Large intestine (tissue), 12 donors: ENCODE measurements at places on chromosomes 3 and 15. TPM values are rescaled to one million over a fixed set of nuclear protein-coding genes. Genes with fewer than 3 reads are reported as not detected.

GOLGA6B gene
- polyA plus RNA-seq = 0.07 TPM

DNA sequence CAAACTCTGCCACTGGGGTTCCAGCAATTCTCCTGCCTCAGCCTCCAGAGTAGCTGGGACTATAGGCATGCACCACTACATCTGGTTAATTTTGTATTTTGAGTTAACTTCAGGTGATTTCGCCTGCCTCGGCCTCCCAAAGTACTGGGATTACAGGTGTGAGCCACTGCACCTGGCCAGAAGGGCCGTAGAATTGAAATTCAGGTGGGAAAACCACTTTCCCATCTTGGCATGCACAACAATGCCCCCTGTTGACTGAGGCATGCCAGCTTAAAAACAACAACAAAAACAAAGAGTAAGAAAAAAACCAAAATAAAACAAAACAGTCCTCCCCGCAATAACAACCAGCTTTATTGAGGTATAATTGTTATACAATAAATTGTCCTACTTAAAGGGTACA is 32.6 kb upstream of the RAB11A start:
- no peak overlapping the region for H3K4me3 ChIP-seq
- H3K27ac ChIP-seq = no peak overlapping the region
- peaks cover 25% of the 10 kb centered on the region for H3K4me1 ChIP-seq
- DNase-seq = no peak
- no peaks in the 10 kb centered on the region for H3K27me3 ChIP-seq

DNA sequence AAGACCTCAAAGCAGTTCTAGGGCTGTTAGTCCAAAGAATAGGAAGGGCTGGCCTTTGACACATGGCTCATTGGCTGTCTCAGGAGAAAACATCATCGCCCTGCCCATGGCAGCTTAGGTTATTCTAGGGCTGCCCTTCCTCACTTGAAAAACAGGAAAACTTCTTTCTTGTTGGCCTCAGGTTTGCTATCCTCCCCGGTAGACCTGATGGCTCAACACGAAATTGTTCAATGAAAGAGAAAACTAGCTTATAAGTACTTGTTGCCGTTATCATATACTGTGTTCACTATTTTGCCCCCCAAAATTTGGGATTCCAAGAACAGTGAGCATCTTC is 602 bp upstream of the SLTM start:
- peak overlapping the region; percentile 89 for H3K27ac ChIP-seq
- no peak for DNase-seq
- peaks cover 11% of the 10 kb centered on the region for H3K4me1 ChIP-seq
- peaks cover 5% of the 10 kb centered on the region for H3K36me3 ChIP-seq

GRCh38 chr3:26484140-26484539 is 138.4 kb upstream of the LRRC3B start:
- H3K4me1 ChIP-seq = no peaks in the 10 kb centered on the region
- no peak overlapping the region for H3K27ac ChIP-seq
- no peak overlapping the region for H3K4me3 ChIP-seq
- no peak for DNase-seq
- no peaks in the 10 kb centered on the region for H3K27me3 ChIP-seq
- H3K36me3 ChIP-seq = no peaks in the 10 kb centered on the region

- H3K27me3 ChIP-seq = no peaks in the 10 kb centered on the region
- no peak for DNase-seq
- H3K36me3 ChIP-seq = no peaks in the 10 kb centered on the region
- H3K27ac ChIP-seq = no peak overlapping the region
Observed at GRCh38 chr3:112357930-112358780, 25.2 kb downstream of the CD200 start.

DNA sequence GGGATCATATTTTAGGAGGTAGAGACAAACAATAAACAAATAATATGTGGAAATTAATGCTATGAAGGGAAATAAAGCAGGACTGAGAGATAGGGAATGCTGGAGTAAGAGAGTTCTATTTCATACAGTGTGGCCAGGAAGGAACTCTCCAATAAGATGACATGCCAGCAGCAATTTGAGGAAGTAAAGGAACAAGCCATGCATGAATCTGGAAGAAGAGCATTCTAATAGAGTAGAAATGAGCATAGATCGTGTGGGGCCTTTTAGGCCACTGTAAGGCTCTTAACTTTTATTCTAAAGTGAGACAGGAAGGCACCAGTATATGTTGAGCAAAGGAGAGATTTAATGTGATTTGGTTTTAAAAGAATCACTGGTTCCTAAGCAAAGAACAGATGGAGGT is 126.3 kb downstream of the DMXL2 start:
- no peak overlapping the region for H3K27ac ChIP-seq
- DNase-seq = no peak
- H3K27me3 ChIP-seq = no peaks in the 10 kb centered on the region
- H3K4me1 ChIP-seq = no peaks in the 10 kb centered on the region
- no peak overlapping the region for H3K4me3 ChIP-seq
- peaks cover 16% of the 10 kb centered on the region for H3K36me3 ChIP-seq

ERICH6 gene
- 0.09 TPM for polyA plus RNA-seq

ZMYND10 gene
- 0.99 TPM for polyA plus RNA-seq

GRCh38 chr3:153892126-153892525 is 229.1 kb upstream of the ARHGEF26 start:
- no peak overlapping the region for H3K4me3 ChIP-seq
- H3K36me3 ChIP-seq = no peaks in the 10 kb centered on the region
- no peak for DNase-seq
- H3K27ac ChIP-seq = no peak overlapping the region
- H3K4me1 ChIP-seq = no peaks in the 10 kb centered on the region

GRCh38 chr3:169748670-169749069 is 16.2 kb downstream of the TERC start:
- H3K36me3 ChIP-seq = no peaks in the 10 kb centered on the region
- DNase-seq = no peak
- no peaks in the 10 kb centered on the region for H3K4me1 ChIP-seq
- no peak overlapping the region for H3K27ac ChIP-seq
- peaks cover 4% of the 10 kb centered on the region for H3K27me3 ChIP-seq

KBTBD13 gene
- polyA plus RNA-seq = 0.04 TPM

GRCh38 chr15:101275018-101275417 is 2.3 kb downstream of the SELENOS start:
- no peak overlapping the region for H3K4me3 ChIP-seq
- peaks cover 50% of the 10 kb centered on the region for H3K36me3 ChIP-seq
- DNase-seq = no peak
- no peak overlapping the region for H3K27ac ChIP-seq

PGBD4 gene
- polyA plus RNA-seq = 1.9 TPM

CTXND1 gene
- polyA plus RNA-seq = 0.70 TPM

DNA sequence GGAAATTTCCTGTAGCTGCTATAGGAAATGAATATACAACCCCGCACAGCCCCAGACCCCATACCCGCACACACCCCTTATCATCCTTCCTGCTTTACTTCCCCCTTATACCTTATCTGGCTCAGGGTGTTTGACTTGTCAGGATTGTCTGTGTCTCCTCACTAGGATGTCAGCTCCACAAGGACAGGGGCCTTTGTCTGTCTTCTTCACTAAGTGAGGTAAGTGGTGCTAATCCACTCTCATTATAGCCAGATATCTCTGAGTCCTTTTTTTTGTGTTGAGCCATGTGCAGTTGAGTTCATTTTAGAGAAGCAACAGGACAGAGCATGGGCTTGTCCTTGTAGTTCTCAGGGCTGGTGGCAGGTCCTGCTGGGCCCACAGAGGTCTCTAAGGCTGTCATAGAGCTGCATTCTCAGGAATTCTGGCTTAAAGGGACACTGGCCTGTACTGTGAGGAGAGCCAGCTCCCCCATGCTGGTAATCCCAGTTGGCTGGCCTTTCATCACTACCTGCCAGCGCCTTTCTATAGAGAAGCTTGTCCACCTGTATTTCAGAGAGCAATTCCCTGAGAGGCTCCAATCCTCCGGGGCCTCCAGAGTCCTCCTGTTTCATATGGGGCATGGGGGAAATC is 9.0 kb downstream of the KY start:
- H3K36me3 ChIP-seq = no peaks in the 10 kb centered on the region
- H3K27me3 ChIP-seq = no peaks in the 10 kb centered on the region
- peaks cover 9% of the 10 kb centered on the region for H3K4me1 ChIP-seq
- no peak overlapping the region for H3K27ac ChIP-seq
- H3K4me3 ChIP-seq = no peak overlapping the region
- DNase-seq = no peak

HTR3E gene
- 0.03 TPM for polyA plus RNA-seq

DNA sequence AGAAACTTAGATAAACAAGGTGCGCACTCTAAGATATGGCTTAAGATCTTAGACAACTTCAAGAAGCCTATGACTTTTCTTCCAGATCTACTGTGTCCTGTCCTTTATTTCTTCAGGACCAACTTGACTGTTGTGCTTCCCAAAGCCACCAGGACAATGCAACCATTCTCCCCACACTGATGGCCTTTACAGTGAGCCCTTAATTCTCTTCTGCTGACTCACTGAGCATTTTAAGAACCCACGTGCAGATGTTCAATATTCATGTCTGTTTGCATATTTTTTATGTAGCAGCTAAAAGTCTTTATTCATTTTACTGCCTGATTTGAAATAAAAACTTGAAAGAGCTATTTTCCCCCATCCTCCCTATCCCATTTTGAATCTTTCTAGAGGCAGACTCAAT is 103.3 kb upstream of the SLC2A2 start:
- DNase-seq = peak; percentile 23
- H3K4me1 ChIP-seq = no peaks in the 10 kb centered on the region
- H3K4me3 ChIP-seq = no peak overlapping the region
- no peaks in the 10 kb centered on the region for H3K27me3 ChIP-seq
- peak overlapping the region; percentile 37 for H3K27ac ChIP-seq

GRCh38 chr3:181726351-181727330 is 14.9 kb downstream of the SOX2 start:
- no peak for DNase-seq
- H3K4me1 ChIP-seq = peaks cover 4% of the 10 kb centered on the region
- H3K27ac ChIP-seq = no peak overlapping the region
- H3K36me3 ChIP-seq = no peaks in the 10 kb centered on the region
- peaks cover 91% of the 10 kb centered on the region for H3K27me3 ChIP-seq

DNA sequence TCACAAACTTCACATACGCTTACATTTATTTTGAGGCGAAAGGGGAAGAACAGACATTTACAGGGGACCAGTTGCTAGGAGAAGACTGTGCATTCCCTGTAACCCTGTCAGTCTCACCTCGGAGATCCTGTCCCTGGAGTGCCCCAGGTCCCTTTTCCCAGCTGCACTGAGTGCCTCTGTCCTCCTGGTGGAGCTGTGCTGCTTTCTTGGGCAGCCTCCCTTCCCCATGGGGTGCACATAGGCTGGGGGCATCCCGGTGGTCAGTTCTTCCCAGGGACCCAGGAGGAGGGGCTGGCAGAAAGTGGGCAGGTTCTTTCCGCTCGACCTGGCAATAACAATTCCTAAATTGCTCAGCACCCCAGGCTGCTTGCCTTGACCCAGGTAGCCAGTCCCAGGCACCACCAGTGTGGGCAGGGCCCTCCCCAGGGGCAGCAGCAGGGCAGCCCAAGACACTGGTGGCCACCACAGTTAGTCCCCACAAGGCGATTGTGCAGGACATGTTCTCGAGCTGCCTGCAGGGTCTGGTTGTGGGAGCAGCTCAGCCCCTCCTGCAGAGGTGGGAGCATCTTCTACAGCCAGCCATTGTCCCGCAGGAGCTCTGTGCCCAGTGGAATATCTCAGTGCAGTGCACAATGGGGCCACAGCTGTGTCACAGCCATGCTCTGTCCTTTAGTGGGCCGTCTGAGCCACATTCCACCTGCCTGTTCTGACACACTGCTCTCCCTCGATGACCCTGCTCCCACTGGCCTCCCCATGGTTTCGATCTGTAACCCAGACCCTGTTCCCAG is 36.3 kb downstream of the APBA2 start:
- H3K4me3 ChIP-seq = no peak overlapping the region
- H3K27ac ChIP-seq = no peak overlapping the region
- H3K27me3 ChIP-seq = no peaks in the 10 kb centered on the region
- no peak for DNase-seq
- no peaks in the 10 kb centered on the region for H3K36me3 ChIP-seq

- no peak overlapping the region for H3K27ac ChIP-seq
- H3K36me3 ChIP-seq = no peaks in the 10 kb centered on the region
- peaks cover 4% of the 10 kb centered on the region for H3K27me3 ChIP-seq
- no peaks in the 10 kb centered on the region for H3K4me1 ChIP-seq
Observed at GRCh38 chr3:124201786-124202185, 209.9 kb upstream of the ROPN1 start.

- H3K27ac ChIP-seq = peak overlapping the region; percentile 50
- H3K36me3 ChIP-seq = no peaks in the 10 kb centered on the region
- DNase-seq = no peak
- H3K4me3 ChIP-seq = no peak overlapping the region
Observed at GRCh38 chr3:151798466-151798865, 15.4 kb upstream of the AADAC start.

SIDT1 gene
- polyA plus RNA-seq = 4.5 TPM

DNA sequence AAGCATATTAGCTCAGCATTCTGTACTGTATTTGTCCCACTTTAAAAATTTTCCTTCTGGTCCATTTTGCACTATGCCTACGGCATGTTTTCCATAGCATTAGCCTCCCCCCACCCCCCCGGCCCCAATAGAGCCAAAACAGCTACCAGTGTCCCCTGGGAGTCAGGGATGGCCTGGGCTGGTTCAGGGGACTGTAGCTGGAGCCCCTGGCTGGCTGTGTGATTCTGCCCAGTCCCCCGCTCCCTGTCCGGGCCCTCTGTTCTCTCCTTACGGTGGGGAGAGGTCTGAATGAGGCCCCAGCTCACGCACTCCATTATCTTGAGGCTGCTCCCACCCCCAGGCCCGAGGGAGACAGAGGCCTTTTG is 70.1 kb downstream of the KLF15 start:
- H3K27me3 ChIP-seq = peaks cover 48% of the 10 kb centered on the region
- peaks cover 12% of the 10 kb centered on the region for H3K4me1 ChIP-seq
- DNase-seq = no peak
- H3K4me3 ChIP-seq = peak overlapping the region; percentile 35

DNA sequence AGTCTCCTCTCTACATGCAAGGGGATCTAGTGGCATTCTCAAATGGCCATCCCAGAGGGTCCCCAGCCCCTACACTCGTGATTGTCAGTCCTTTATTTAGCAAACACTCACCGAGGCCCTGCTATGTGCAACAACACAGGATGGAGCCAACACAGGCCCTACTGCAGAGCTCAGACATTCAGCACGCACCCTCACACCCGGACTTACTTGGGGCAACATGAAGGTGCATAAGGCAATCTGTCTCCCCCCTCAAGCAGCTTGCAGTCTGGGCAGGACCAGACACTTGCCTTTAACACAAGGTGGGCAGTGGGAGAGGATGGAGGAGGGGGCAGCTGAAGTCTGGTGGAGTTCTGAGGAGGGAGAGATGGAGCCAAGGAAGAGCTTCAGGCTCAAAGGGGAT is 258.4 kb downstream of the XXYLT1 start:
- no peaks in the 10 kb centered on the region for H3K36me3 ChIP-seq
- H3K27me3 ChIP-seq = peaks cover 2% of the 10 kb centered on the region
- no peaks in the 10 kb centered on the region for H3K4me1 ChIP-seq
- H3K4me3 ChIP-seq = no peak overlapping the region
- no peak overlapping the region for H3K27ac ChIP-seq

GRCh38 chr3:133570139-133570936 is 3.1 kb upstream of the CDV3 start:
- no peak overlapping the region for H3K4me3 ChIP-seq
- H3K27me3 ChIP-seq = no peaks in the 10 kb centered on the region

- H3K36me3 ChIP-seq = no peaks in the 10 kb centered on the region
- H3K27ac ChIP-seq = no peak overlapping the region
- H3K27me3 ChIP-seq = peaks cover 8% of the 10 kb centered on the region
- no peak overlapping the region for H3K4me3 ChIP-seq
Observed at GRCh38 chr3:196202516-196202970, 8.7 kb downstream of the ZDHHC19 start.

GOLGA8K gene
- polyA plus RNA-seq = 1.6 TPM

GRCh38 chr15:38707802-38708671 is 143.4 kb upstream of the RASGRP1 start:
- no peaks in the 10 kb centered on the region for H3K27me3 ChIP-seq
- DNase-seq = peak; percentile 48
- H3K36me3 ChIP-seq = no peaks in the 10 kb centered on the region
- no peak overlapping the region for H3K4me3 ChIP-seq
- H3K4me1 ChIP-seq = no peaks in the 10 kb centered on the region
- H3K27ac ChIP-seq = no peak overlapping the region
